ENCODE measurements at places on chromosomes 16 and 17.

- DNase-seq, result no peak
Observed at GRCh38 chr16:84677849-84678248, 22.0 kb upstream of the USP10 start.

DNA sequence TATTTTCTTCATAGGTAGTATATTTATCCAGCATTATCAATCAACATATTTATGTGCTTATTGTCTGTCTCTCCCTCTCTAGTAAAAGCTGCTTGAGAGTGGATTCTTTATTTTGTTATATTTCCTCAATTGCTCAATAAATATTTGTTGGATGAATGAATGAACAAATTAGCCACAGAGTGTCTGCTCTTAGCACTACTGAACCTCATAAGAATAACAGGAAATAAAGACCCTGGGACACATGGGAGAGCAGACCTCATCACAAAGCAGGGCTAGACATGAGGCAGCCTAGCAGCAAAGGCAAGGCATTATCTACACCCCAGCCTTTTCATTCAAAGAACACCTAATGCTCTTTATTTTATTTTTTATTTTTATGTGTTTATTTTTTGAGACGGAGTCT is 34.9 kb upstream of the TANC2 start:
- DNase-seq, result no peak

GRCh38 chr16:80803339-80804055 is 901 bp downstream of the CDYL2 start:
- DNase-seq, result peak; percentile 3

DNA sequence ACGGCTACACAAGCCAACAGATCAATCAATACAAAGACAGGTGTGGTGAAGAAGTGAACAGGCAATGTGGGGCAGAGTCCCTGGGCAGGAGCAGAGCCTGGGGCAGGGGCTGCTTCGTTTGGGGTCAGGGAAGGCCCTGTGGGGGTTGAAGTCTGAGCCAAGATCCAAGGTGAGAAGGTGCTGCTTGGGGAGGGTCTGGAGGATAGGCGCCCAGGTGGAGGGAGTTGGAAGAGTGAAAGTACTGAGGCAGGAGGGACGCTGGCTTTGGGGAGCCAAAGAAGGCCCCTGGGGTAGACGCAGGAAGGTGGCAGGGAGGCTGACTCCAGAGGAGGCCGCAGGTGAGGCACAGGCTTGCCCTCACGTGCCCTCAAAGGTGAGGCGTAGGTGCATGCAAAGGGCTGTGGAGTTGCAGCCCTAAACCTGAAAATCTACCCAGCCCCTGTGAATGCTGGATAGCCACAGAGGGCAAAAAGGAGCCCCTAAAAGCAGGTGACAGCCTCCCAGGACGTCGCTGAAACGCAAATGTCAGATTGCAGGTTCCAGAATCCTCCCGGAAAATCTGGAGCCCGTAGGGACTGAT is 33.3 kb downstream of the WFDC1 start:
- no peak for DNase-seq

DNA sequence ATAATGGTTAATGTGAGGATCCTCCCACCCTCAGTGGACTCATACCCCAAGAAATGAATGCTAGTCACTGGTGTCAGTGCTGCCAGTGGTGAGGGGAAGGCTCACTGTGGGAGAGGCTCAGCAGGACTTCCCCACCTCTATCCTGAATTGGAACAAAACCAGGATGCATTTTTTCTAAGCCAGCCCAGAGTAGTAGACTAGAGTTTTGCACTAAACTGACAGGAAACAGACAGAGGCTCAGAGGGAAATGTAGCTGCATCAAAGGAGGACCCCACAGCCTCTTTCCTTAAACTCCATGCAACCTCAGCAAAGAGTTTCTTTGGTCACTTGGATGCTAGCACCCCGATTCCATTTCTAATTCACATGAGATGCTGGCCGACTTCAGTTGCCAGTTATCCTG is 10.7 kb upstream of the SKAP1 start:
- DNase-seq, result no peak

DNA sequence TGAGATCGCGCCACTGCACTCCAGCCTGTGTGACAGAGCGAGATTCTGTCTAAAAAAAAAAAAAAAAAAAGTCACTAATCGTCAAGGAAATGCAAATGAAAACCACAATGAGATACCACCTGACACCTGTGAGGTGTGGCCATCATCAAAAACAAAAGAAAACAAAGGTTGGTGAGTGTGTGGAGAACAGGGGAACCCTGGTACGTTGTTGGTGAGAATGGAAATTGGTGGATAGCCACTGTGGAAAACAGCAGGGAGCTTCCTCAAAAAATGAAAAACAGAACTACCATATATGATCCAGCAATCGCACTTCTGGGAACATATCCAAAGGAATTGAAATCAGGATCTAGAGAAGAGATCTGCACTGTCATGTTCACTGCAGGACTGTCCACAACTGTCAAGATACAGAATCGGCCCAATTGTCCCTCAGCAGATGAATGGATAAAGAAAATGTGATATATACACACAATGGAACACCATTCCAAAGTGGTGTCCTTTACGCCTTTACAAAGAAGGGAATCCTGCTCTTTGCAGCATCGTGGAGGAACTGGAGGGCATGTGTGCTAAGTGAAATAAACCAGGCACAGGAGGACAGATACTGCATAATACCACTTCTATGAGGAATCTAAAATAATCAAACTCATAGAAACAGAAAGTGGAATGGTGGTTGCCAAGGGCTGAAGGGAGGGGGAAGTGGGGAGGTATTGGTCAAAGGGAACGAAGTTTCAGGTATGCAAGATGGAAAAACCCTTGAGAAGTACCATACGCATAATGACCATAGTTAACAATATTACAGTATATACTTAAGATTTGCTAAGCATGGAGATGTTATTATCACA is 63.5 kb upstream of the PLCG2 start:
- DNase-seq, result no peak

DNA sequence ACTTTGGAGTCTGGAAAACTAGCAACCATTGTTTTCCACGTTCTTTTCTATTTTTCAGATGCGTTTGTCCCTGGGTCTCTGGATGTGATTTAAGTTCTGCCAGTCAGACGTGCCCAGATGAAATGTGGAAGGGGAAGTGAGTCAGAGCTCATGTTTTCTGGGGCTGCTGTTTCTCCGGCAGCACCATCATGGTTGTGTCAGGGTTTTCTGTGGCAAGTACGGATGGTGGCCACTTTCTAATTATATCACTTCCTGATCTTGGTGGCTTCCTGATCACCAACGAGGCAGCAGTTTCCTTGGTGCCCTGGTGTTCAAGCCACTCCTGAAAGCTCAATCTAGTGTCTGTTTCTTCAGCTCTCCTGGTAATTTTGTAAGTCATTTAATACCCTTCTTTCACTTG is 31.4 kb upstream of the PMFBP1 start:
- no peak for DNase-seq

- DNase-seq, result peak; percentile 85
Observed at GRCh38 chr16:52548261-52549010, 1.5 kb upstream of the TOX3 start.

Measured in NCI-H345 (cell line).